ENCODE measurements at places on chromosomes 16 and 17.

GRCh38 chr17:27530764-27531391 is 74.6 kb downstream of the KSR1 start:
- no peak for DNase-seq

- no peak for DNase-seq
Observed at GRCh38 chr17:78852709-78853121, 12.1 kb upstream of the USP36 start.

DNA sequence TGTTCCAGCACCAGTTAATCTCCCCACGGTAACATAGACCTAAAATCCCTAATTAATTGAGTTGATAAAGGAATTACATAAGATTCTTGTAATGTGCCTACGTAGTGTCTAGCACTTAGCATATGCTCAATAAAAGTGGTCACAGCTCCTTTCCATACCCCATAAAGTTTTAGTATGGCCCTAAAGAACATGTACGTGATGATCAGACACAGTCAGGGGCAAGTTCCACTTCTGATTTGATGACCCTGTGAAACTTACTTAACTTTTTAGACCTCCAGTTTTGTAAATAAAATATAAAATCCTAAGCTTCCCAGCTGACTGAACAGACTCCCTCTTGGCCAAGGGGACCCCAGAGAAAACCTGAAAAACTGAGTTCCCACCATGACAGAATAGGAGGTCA is 391.3 kb upstream of the ERCC4 start:
- no peak for DNase-seq

GRCh38 chr16:22924492-22924891 is 110.5 kb downstream of the HS3ST2 start:
- DNase-seq: no peak

- DNase-seq: no peak
Observed at GRCh38 chr16:2343211-2343610, 2.7 kb upstream of the ABCA3 start.

- DNase-seq: no peak
Observed at GRCh38 chr16:80947708-80948625, 58.7 kb downstream of the CMC2 start.

GRCh38 chr17:81659038-81659437 is 2.7 kb upstream of the PDE6G start:
- no peak for DNase-seq

DNA sequence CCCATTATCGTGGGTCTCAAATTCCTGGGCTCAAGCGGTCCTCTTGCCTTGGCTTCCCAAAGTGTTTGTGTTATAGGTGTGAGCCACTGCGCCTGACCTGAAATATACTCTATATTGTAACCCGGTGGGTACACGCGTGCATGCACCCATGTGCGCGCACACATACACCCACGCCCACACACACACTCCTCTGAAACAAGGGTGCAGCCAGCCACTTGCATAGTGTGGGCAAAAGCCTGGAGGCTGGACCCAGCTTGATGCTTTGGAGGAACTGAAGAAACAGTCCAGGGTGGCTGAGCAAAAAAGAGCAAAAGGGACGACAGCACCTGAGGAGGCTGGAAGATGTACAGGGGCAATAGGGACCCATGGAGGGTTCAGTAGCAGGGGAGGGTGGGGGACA is 29.9 kb downstream of the NAGPA start:
- DNase-seq: no peak

DNA sequence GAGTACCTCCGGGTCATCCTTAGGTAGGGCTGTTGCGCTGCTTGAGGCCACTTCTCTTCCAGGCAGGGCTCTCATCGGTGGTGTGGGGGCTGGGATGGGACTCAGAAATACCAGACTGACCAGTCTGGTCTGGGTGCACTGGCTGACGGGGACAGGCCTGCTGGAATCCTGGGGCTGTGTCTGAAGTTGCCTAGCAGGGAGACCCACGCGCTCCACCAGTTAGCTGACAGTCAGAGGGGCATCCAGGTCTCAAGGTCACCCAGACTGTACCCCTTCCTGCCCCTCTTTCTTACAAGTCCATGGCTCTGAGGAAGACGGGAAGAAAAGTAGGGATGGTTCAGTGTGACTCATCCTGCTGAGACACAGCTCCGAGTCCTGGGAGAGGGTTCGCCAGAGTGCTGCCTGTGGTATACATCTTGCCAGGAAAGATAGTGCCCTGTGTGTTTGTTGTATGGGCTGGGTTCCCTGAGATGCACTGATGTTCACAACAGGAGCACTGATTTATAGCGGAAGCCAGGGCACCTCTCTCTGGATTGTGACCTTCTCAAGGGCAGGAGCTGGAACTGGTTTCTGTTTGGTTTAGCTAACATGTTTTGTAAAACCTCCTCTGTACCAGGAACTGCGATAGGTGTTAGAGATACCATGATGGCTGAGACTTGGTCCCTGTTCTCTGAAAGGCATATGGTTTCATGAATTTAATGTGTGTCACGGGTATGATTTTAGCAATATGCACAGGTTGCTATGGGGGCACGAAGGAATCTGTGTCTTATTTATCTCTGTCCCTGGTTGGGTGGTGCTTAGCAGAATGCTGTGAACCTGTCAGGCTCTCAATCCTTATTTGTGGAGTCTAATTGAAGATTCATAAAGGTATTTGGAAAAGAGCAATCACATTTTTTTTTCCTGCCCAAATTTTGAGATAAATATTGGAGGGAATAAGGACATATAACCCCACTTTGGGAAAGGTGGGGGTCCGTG is 97.5 kb downstream of the OR1D5 start:
- no peak for DNase-seq

DNA sequence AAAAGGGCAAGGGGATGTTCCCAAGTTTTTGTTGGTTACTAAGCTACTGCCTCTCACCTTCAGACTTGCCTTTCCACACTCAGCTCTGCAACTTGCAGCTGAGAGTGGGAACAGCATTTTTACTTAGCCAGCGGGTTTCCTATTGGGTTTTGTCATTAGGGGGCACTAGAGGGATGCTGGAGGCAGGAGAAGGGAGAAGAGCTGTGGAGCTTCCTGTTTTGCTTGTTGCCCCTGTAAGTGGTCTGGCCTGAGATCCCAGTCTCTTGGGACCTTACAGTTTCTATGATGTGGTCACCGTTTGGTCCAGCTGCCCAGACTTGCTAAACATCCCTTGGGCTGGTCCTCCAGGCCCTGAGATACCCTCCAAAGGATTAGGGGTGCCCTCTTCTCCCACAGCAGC is 209.6 kb upstream of the NLRP1 start:
- DNase-seq: no peak

DNA sequence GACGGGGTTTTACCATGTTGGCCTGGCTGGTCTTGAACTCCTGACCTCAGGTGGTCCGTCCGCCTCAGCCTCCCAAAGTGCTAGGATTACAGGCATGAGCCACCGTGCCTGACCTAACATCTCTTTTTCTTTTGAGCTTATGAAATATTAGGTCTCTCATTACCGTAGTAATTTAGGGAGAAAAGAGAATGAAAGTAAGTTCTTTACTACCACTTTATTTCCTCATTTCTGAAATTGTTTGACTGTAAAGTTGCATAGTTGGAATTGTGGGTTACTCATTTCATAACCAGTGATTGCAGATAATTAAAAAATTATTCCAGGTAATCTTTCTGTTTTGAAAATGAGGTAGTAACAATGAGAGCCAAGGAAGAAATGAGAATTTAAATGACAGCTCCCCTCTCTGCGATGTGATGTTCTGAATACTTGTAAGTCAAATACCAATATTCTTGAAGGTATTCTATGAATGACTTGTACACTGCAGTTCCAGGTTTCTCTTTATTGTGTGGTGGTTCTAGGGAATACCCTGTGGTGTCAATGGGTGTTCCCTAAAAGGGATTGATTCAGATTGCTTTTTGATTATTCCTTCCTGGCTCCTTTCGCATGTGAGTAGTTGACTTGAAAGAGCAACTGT is 28.3 kb downstream of the MAP2K4 start:
- no peak for DNase-seq

DNA sequence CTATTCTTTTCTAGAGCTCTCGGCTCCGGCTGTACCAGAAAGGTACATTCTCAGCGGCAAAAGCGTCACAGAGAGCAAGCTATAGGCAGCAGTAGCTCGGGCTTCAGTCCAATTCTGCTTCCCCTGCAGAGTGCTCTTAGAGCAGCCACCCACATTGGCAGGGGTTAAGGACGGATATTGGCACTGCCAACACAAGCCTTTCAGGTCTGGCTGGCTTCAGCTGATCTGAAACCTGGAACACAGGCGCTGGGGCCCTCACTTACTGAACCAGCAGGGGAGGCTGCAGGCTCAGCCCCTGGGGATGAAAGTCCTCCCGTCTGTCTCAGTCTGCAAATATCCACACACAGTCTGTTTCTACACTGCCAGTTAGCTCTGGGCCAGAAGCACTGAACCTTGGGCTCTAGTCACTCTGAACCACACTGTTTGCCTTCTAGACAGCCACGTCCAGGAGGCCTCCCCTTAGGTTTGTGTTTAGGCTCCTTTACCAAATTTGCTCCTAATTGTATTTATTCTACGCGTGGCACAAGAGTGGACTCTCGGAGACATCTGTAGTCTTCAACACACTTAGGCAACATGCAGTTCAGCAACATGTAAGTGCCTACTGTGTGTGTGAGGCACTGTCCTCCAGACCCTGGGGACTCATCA is 40.1 kb downstream of the HIC1 start:
- DNase-seq: no peak

- no peak for DNase-seq
Observed at GRCh38 chr17:75876938-75877751, 1.2 kb downstream of the TRIM47 start.

GRCh38 chr17:2398655-2399571 is 1.9 kb downstream of the MNT start:
- DNase-seq: no peak

GRCh38 chr17:41437769-41438168 is 3.0 kb downstream of the KRT38 start:
- no peak for DNase-seq

DNA sequence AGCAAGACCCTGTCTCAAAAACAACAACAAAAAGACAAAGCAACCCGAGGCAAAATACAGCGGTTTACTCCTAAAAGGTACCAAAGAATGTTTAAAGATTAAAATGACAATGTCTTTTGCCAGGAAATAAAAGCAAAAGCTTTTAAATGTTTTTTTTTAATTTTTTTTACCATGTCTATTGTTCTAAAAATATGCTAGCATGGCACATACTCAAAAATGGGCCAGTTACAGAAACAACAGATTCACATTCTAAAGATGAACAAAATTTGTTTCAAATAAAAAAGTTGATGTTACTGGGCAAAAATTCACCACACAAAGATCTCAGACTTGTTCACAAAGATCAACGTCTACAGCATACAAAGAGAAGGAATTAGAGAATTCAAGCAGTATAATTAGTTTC is 41.1 kb downstream of the CACNG1 start:
- DNase-seq: no peak

- DNase-seq: no peak
Observed at GRCh38 chr17:66306446-66306845, 4.0 kb downstream of the PRKCA start.

- no peak for DNase-seq
Observed at GRCh38 chr17:63698886-63699637, 863 bp downstream of the LIMD2 start.

GRCh38 chr17:7651665-7652387 is 1.1 kb downstream of the ATP1B2 start:
- DNase-seq: no peak

DNA sequence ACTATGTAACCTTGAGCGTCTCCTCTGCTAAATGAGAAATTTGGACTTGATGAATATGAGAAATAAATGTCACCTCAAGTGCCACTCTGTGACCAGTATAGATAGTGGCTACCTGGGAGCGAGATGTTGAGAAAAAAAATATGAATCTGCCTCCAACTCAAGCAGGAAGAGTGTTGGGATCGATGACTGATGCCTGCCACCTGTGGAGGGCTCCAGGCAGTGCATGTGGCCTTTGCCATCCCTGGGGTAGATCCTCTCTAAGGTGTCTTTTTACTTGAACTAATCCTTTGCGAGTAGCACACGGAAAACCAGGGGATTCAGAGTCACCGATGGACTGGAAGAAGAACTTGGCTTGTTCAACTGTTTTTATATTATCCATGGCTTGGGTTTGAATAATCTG is 9.4 kb downstream of the CCDC182 start:
- no peak for DNase-seq

DNA sequence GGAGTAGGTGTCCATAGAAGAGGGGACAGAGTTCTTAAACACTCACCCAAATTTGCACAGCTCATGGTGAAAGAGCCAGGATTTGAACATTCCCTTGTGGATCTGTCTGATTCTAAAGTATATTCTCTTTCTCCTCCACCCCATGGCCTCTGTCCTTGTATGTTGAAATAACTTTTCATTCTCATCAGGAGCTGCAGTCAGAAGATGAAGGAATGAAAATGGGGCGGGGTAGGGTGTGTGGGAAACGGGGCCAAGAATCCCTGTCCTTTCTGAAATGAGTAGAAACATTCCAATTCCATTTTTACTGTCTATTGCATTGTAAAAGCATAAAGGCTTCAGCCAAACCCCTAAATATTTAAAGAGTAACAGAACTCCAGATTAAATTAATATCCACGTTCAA is 42.8 kb downstream of the NOG start:
- no peak for DNase-seq

- DNase-seq: no peak
Observed at GRCh38 chr16:80974649-80975376, 31.9 kb downstream of the CMC2 start.

DNA sequence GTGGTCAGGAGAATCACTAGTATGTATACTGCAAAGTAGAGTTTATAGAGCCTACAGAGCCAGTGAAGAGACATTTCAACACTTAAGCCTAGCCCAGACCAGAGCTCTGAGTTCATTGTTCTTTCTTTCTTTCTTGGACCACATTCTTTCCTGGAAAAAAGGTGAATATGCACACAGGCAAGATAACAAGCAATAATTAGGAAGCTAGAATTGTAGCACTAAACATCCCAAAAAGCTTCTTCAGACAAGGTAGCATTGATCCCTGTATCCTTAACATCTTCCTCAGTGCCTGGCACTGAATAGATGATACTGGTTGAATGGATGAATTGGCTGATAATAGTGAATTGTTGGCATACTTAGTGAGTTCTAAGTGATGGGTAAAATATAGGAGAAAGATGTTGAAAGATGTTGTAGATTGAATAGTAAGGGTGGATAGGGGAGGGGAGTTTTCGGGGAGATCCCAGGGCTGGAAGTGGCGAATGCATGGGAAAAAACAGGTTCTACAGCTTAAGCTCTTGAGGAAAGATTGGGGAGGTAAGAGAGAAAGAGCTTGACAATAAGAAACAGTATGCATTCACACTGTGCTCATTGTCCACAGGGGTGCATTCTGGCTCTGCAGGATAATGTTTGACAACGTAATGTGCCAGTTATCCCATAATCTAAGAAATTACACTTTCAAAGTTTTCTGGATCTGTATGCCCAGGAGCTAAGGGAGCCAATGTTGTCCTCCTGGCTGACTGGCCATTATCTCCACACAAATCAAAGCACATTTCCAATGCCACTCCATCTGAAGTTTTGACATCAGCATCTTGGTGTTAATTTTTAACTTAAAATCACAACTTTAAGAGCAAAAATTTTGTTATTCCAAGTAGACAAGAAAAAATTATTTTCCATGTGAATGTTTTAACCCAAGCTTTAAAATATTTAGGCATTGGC is 35.6 kb downstream of the TUBD1 start:
- DNase-seq: no peak

DNA sequence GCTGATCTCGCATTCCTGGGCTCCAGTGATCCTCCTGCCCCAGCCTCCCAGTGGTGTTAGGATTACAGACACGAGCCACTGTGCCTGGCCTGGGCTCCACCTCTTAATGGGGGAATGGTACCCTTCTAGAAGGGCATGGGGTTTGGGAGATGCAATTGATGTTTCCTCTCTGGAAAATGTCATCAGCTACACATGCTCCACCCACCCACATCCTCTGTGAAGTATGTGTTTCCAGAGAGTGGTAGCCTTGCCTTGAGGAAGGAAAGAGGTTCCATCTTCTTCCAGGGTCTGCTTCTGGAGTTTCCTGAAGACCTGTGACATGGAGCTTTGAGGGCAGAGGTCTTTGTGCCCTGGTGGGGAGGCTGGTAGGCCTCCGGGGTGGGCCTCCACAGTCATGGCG is 45.2 kb upstream of the GSE1 start:
- DNase-seq: no peak

All from cortex of kidney (tissue), 1 donor.